Fibroblast of skin of back (primary cell): ENCODE measurements at places on chromosomes 6 and 20.

GRCh38 chr6:113805173-113805790, 51.9 kb upstream of the MARCKS start:
- DNase-seq: no peak

DNA sequence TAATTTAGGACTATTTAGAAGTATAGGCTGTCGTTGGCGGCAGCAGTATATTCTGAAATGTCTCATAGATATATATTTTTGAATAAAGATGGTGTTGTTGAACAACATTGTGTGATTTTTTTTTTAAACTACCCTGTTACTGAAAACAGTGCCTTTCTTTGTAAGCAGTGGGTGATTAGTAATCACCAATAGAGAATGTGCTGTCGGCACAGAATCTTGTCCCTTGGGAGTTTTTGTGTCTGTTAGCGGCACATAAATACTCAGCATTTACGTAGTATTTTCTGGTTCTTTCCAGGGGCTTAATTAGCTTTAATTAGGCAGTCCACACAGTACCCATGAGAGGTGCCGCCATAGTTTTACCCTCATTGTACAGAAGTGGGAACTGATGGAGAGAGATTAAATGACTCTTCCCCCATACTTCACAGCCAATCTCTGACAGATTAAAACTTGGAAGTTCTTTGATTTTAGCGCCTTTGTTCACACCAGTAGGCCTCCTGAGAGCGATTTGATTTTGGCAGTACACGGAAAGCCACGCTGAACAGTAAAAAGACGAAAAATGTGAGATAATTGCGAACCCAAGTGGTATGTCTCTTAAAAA, 58.8 kb downstream of the RPRD1B start:
- DNase-seq: no peak

GRCh38 chr20:57837208-57838035, 127.6 kb upstream of the PMEPA1 start:
- no peak for DNase-seq

DNA sequence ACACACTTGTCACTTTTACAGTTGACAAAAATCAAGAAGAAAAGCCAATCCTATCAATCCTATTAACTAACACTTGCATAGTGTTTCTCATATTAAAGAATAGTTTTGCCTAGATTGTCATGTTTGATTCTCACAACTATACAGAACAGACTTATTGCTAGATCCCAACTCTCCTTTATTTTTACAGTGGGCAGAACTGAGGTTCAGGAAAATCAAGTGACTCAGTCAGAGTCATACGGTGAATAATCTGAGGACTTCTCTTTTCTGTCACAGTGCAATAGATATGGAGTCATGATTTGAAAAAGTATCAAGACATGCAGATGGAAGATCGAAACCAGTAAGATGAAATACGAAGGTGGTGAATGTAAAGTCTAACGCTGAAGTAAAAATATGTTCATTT, 195.1 kb upstream of the CITED2 start:
- peak; percentile 80 for DNase-seq

DNA sequence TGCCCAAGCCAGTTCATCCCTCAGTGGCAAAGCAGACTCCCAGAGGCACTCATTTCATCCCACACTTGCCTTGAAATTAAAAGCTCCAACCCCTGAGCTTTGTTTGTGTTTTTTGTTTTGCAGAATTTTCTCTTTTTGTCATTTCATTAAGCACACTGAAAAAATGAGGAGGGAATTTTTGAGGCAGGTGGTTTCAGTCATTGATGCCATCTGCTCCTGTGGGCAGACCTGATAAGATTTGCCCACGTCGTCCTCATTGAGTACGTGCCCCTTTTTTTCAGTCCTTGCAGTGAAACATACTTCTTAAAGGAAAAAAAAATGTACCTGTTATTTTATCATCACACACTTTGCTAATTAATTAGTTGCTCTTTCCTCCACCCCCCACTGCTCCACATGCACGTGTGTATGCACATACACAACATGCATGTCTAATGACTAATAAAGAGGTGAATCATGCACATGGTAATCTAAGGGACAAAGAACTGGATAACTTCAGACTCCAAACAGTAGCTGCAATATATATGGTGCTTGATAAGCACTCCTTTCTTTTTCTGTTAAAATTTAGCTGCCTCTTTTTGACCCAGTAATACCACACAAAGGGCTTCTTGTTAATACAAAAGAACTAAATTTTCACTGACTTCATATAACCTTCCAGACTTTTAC, 102.1 kb upstream of the TMEM181 start:
- peak; percentile 38 for DNase-seq

GRCh38 chr6:13810688-13811446, 3.5 kb downstream of the MCUR1 start:
- no peak for DNase-seq

- DNase-seq: peak; percentile 95
These were observed 69.8 kb upstream of the RIN2 start for GRCh38 chr20:19688031-19688806.

GRCh38 chr6:158328952-158329351, 16.7 kb downstream of the TULP4 start:
- no peak for DNase-seq

DNA sequence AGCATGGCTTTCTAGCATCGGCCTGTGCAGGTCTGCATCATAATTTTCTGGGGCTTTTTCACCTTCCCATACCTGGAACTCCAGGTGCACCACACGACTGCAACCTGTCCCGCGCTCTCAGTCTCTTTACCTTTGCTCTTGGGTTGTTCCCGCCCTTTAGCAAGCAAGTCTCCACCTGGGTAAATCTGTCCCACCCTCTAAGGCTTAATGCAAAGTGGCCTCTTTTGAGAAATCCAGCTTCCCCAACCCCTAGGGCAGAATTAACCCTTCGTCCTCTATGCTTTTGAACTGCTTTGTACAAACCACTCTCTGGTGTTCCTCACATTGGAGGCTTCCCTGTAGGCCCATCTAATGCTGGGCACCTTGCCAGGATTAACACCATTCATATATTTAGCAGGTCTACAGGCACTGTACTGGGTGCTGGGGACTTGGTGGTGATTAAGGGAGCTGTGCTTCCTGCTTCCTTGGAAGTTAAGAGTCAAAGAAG, 2.8 kb downstream of the ITPR3 start:
- DNase-seq: no peak

DNA sequence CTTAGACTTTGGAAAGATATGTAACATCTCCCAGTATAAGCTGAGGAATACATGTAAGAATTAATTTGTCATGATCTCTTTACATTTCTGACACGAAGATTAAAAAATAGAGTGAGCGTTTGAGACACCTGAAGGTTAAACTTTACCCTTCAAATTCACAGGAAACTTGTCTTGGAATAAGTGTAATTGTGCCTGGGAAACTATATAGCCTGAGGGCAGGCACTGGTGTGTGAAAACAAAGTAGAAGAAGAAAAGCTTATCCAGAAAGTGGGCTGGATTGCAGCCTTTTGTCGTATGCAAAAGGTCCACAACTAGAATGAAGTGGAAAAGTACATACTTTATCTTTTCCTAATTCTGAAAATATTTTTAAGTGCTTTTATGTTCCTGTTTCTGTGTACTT, 275.7 kb upstream of the TCF21 start:
- DNase-seq: no peak
